ENCODE measurements at places on chromosomes 3 and 15.

GRCh38 chr3:177721864-177722785 lies 524.8 kb upstream of the TBL1XR1 start:
- DNase-seq = no peak

DNA sequence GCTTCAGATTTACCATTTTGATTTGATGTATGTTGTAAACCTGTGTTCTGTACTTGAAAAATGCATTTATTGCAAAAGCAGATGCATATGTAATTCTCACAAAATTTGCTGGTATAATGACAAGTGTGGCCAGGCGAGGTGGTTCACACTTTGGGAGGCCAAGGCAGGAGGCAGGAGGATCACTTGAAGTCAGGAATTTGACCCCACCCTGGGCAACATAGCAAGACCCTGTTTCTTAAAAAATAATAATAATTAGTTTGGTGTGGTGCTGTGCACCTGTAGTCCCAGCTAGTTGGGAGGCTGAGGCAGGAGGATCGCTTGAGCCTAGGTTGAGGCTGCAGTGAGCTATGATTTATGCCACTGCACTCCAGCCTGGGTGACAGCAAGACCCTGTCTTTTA lies 4.7 kb upstream of the HYKK start:
- no peak for DNase-seq

- DNase-seq = no peak
Observed at GRCh38 chr3:4979428-4980228, at the start of gene BHLHE40. TSS of gene BHLHE40 (plus strand) at chr3:4979437. CDS start at chr3:4979719, 282 bp downstream.

GRCh38 chr3:160755776-160756304 lies at the start of gene PPM1L:
TSS of gene PPM1L (plus strand) at chr3:160756231.
- DNase-seq = peak; percentile 49

DNA sequence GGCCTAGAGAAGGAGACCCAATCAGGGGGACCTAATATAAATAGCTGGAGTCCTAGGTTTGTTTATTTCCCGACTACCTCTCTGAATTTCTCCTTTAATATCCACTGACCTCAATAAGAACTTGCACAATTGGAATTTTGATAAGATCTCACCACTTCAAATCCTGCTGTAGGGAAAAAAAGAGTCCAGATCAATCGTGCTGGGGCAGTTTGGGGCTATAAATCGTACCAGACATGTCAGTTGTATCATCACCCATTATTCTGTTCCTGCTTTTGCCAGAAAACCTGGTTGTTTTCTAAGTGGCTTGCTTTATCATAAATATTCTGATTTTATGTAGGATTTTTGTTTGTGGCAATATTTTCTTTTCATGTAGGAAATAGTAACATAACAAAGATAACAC lies 281.3 kb downstream of the DIPK2A start:
- no peak for DNase-seq

GRCh38 chr15:96345560-96346399 lies 15.3 kb downstream of the NR2F2 start:
- no peak for DNase-seq

DNA sequence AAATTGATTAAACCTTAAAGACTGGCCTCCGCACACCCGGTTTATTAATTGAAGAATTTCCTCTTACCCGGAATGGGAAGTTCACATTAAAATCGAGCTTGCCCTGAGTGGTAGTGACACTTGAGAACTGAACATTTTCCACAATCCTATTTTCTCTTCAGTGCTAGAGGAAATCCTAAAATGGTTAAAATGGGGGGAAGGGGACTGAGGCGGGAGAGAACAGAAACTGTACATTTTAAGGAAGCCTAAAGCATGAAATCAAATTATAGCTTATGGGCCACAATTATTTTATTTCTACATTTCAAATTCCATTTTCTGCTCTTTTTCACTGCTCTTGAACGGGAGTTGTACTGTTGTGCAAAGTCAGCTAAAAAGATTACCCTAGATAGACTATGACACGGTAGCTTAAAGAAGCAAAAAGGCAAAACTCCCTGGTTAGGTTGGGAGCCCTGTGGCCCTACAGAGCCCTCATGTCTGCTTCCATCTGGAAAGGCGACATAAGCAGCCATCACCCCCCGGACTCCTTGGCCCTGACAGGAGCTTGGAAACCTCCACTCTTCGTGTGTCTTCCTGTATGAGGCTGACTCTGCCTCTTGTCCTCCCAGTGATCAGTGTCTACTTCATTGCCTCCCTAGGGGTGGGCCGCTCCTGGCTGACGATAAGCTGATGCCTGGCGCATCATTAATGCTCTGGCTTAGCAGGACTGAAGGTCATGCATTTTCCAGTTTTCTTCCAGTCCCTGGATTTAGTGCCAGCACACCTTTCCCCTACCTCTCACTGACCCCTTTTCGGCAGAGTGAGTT lies 79.3 kb downstream of the EEFSEC start:
- no peak for DNase-seq

GRCh38 chr3:17802950-17803349 lies 60.5 kb upstream of the TBC1D5 start:
- DNase-seq = no peak

GRCh38 chr3:119322835-119323722 lies 28.9 kb downstream of the ARHGAP31 start:
- DNase-seq = peak; percentile 96

DNA sequence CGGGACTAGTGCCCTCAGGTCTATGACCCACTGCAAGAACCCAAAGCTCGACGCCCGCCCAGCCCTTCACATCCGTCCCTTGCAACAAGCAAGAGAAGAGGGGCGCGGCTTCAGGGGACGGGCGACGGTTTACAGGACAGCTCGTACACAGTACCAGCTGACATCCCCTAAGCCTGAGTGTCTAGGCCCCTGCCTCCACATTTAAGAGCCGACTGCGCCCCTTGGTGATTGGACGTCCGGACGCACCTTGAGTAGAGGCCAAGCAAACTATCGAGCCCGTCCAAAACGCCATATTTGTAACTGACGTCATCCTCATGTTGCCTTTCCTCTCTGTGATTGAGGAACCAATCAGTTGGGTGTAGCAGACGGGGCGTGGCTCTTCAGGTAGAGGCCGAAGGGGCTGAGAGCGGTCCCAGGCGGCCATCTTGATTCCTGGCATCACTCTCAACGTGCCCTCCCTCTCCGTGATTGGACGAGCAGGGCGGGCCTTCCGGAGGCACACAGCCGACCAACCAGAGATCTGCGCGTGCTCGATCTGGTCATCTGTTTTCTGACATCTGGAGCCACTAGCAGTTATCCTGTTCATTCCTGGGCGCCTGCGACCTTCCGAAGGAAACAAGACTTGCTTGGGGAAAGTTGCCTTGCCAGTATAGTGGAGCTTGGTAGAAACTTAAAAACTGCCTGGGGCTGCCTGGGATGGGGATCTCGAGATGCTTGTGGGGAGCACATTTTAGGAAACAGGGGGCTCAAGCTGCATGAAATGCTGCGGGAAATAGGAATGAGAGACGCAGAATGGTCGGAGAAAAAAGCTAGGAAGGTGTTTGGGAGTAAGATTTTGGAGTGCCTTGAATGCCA lies 4.0 kb upstream of the RPL14 start:
- peak; percentile 95 for DNase-seq

DNA sequence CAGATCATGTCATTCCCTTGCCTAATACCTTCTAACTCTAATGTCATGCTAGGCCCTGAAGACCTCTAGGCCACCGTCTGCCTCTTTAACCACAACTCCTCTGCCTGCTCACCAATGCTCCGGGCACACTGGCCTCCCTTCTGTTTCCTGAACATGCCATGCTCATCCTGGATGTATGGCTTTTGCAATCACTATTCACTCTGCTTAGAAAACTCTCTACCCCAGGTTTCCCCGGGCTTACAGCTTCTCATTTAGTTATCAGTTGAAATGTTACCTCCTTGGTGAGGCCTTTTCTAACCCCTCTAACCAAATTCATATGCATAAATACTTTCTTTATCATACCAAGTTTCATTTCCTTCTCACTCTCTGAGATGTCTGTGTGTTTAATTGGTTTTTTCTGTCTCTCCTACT lies 727.8 kb upstream of the CFAP20DC start:
- DNase-seq = no peak

- no peak for DNase-seq
Observed at GRCh38 chr3:29937185-29937584, 656.3 kb downstream of the RBMS3 start.

DNA sequence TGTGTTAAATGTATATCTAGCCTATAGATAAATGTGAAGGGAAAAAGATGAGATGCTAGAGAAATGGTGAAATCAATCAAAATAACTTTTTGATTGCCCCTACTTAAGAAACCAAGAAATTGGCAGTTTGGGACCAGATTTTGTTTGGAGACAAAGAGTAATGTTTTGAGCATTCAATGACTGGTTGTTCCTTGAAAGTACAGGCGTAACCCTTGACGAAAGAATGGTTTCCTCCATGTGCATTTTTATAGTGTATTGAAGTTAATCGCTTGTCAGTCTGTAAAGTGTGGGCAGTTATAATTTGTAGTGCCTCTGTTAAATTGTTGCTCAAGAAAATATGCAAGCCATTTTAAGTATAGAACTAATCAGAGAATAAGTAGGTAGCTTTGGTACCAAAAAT lies 1.2 kb downstream of the KIF23 start:
- DNase-seq = no peak

DNA sequence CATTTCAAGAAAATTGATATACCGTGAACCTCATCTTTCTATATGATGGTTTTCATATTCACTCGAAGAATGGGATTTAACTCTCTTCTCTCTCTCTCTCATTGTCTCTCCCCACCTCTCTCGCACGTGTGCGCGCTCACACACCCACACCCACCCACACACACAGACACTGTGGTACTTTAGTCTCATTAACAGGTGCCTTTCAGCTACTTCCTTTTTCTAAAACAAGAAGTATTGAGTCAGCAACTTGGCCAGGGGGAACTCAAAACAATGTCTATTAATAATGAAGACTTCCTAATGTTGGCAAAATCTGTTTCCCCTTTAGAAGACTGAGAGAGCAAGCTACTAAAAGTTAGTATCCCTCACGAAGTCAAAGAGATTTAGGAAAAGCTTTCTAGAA lies 150.7 kb downstream of the TMCO5A start:
- no peak for DNase-seq

GRCh38 chr15:59360305-59360704 lies 12.4 kb downstream of the MYO1E start:
- DNase-seq = no peak

DNA sequence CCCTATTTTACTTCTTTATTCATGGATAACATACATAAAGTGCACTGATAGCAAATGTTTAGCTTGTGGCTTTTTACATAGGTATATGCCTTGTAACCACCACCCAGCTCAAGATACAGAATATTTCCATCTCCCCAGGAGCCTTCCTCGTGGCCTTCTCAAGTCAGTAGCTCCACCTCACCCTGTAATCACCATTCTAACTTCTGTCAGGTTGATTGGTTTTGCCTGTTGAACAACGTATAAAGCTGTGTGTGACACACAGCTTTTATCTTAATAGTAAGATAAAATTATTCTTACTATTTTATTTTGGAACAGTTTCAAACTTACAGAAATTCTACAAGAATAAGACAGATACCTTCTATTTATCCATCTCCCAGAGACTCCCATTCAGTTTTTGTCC lies 13.3 kb downstream of the ATG7 start:
- no peak for DNase-seq

Measured in activated T-helper 9 cell treated with anti-CD3 and anti-CD28 coated beads, Interleukin-2, amount 50 U/mL, for 16 hours (primary cell).